ENCODE measurements at places on chromosomes 7 and 10.

DNA sequence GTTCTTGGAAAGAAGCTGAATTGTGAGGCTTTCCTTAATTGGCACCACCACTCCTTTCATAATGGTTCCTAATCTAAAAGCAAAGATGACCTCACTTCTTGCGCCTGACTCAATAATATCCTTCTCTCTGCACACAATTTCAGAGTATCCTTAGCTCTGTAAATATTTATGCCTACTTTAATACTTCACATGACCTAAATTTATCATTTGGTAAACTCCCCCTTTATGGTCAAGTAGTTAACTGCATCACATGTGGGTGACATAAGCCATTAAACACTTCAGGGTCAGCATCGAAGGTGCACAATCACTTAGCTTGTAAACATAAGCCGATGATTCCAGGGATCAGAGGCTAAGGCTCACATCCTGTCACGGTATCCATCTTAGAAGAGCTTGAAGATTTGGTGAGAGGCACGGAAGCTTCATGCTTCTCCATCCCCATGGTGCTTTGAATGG, 7.3 kb upstream of the RHOBTB1 start:
- no peak for DNase-seq

GRCh38 chr7:22712999-22713398, 14.0 kb upstream of the IL6 start:
- no peak for DNase-seq

GRCh38 chr10:78535716-78536218, 502.1 kb downstream of the RPS24 start:
- DNase-seq: no peak

- DNase-seq: no peak
Observed at GRCh38 chr7:1593091-1593866, 23.4 kb upstream of the PSMG3 start.

GRCh38 chr7:114112806-114113205, 194.0 kb upstream of the PPP1R3A start:
- no peak for DNase-seq

GRCh38 chr10:114245121-114245791, 6.2 kb downstream of the VWA2 start:
- no peak for DNase-seq

DNA sequence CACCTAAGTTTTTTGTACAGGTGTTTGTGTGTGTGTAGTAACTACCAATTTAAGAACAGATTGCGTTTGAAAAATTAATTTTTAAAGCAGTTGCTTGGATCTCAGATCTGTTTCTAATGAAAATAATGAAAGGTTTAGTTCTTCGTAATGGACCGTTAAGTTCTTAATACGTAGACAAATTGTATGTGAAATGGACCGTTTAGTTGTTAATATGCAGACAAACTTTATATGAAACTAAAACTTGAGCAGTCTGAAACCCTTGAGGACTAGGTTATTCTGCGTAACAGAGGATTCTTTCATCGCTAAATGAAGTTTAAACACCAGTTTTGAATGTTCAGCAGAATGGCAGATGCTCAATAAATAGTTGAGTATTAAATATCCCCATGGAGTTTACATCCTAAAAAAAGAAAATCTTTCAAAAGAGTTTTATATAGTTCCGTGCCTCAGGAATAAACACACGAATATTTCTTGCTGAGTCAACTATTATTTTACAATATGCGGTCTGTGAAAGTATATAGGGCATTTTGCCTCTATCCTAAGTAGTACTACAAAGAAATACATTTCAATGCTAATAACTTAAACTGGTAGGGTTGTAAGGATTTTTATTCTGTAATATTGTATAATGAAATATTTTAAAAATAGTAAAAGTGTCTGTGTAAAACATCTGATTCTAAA, 1.2 kb downstream of the DBF4 start:
- DNase-seq: no peak

- DNase-seq: no peak
Observed at GRCh38 chr7:84686373-84686772, 491.8 kb upstream of the SEMA3A start.

GRCh38 chr7:12706900-12707536, 19.6 kb downstream of the ARL4A start:
- no peak for DNase-seq

DNA sequence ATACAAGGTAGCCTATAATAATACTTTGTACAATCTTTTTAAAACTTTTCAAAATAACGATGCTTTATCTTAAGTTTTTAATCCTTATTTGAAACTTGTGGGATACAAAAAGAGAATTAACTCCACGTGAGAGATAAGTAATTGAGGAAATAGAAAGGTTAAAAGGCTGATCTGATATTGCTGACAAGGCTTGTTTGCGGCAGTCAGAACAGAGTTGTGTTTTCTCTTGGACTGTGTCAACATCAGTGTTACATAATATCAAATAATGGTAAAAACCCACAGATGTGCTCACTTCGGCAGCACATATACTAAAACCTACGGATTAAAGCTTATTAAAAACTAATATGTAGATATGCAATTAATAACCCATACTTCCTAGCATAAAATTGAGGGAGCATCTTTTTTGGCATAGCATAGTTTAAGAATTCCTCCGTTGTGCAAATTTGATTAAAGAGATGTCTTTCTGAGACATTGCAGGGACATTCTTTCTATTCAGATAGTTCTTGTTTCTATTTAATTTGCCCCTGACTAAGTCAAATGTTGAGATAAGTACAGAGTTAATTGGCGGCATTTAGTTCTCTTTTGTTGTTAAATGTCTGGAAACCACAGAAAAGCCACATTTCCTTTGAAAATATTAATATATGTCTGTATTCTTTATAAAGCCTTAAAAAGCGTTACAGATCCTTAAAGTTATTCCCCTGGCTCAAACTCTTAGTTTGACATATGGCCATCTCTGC, 63.3 kb downstream of the FAM185A start:
- DNase-seq: no peak

- DNase-seq: no peak
Observed at GRCh38 chr10:118729641-118730258, 25.0 kb downstream of the CACUL1 start.

DNA sequence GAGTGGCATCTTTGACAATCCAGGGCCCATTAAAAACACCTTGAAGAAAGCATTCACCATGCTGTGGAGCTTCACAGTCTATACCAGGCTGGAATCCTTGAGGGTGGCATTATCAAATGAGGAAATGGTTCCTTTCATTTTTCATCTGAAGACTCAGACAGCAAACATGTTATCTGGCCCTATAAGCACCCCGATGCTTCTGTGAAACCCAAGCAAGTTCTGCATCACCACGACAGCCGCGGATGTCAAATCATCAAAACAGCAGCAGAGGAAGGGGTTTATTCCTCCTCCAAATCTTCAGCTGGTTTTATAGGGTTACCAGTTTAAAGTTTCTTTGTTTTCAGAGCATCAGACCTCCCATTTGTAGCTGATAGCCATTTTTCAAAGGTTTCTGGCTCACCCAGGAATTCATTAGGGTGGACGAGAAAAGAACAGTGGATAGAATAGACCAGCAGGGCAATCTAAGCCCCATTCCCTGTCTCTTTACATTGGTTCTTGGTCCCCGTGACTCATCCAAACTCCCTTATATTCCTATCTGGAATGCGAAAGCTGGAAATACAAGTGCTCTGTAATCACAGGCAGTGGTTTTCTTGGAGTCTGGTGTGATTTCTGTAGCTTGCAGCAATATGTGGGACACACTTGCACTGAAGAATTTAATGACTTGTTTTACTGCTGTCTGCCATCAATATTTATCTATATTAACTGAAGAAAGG, 217.9 kb downstream of the SKAP2 start:
- no peak for DNase-seq
